Hepatocyte (in vitro differentiated cells): ENCODE measurements at places on chromosomes 13 and 19. TPM values are rescaled to one million over a fixed set of nuclear protein-coding genes. Genes with fewer than 3 reads are reported as not detected.

- no peaks in the 10 kb centered on the region for H3K27me3 ChIP-seq
- no peak overlapping the region for H3K4me3 ChIP-seq
- peak; percentile 70 for DNase-seq
- H3K4me1 ChIP-seq: peaks cover 73% of the 10 kb centered on the region
- peak overlapping the region; percentile 85 for H3K27ac ChIP-seq
Measured at GRCh38 chr19:38670921-38671398, 23.5 kb downstream of the ACTN4 start.

The TTYH1 gene
- total RNA-seq: 7.0 and 7.1 TPM in 2 replicates

- no peak overlapping the region for H3K27ac ChIP-seq
- peaks cover 8% of the 10 kb centered on the region for H3K4me1 ChIP-seq
- DNase-seq: no peak
- H3K36me3 ChIP-seq: no peaks in the 10 kb centered on the region
- peaks cover 3% of the 10 kb centered on the region for H3K27me3 ChIP-seq
Measured at GRCh38 chr13:21077076-21077787, 15.8 kb upstream of the LATS2 start.

DNA sequence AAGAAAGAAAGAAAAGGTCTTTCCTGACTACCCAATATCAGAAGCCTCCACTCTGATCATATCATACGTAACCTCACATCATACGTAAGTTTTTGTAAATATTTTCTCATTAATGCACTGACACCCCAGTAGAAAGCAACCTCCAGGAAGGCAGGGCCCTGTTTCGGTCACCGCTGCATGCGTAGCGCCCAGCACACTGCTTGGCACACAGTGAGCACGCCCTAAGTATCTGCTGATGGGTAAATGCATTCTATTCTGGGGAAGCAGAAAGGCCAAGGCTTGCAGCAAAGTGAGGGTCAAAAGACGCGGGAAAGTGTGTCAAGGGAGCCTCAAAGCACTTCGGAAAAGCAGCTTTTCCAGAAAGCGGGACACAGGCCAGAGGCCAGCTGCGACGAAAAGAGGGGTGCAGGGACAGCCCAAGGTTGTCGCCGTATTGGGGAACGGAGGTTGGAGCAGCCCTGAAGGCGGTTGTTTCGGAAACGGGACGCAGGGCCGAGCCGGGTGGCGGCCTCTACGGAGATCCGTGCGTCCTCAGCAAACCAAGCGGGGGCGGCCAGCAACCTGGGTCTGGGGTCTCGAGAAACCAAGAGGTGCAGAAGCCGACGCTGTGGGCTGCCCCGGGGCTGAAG lies 463 bp downstream of the SUGP1 start:
- H3K4me1 ChIP-seq: peaks cover 14% of the 10 kb centered on the region
- no peak for DNase-seq
- H3K27me3 ChIP-seq: no peaks in the 10 kb centered on the region
- H3K36me3 ChIP-seq: no peaks in the 10 kb centered on the region
- peak overlapping the region; percentile 93 for H3K27ac ChIP-seq
